ENCODE measurements at places on chromosomes 13 and 19.

DNA sequence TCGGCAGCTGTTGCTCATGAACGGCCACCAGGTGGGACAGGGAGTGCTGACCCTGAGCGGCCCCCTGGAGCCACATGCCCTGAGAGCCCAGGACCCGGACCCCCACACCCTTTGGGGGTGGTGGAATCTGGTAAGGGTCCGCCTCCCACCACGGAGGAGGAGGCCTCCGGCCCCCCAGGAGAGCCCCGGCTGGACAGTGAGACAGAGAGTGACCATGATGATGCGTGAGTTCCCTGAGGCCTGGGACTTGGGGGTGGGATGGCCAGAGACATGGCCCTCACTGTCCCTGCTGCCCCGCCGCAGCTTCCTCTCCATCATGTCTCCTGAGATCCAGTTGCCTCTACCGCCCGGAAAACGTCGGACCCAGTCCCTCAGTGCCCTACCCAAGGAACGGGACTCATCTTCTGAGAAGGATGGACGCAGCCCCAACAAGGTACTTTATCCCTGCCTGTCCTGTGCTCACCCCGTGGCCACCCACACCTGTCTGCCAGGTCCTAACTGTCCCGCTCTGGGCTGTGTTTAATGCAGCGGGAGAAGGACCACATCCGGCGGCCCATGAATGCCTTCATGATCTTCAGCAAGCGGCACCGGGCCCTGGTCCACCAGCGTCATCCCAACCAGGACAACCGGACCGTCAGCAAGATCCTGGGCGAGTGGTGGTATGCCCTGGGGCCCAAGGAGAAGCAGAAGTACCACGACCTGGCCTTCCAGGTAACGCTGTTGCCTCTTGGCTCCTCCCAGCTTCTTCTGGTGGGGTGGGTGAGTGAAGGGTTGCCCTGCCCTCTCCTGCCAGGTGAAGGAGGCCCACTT is 14.7 kb upstream of the PRR19 start:
- no peaks in the 10 kb centered on the region for H3K27me3 ChIP-seq
- H3K4me1 ChIP-seq, result peaks cover 24% of the 10 kb centered on the region
- no peak overlapping the region for H3K4me3 ChIP-seq
- no peak overlapping the region for H3K27ac ChIP-seq

- no peaks in the 10 kb centered on the region for H3K4me1 ChIP-seq
- no peak overlapping the region for H3K4me3 ChIP-seq
These were observed 68.6 kb upstream of the IPO5 start for GRCh38 chr13:97884707-97885468.

GRCh38 chr13:97214921-97215320 is 7.2 kb upstream of the MBNL2 start:
- no peaks in the 10 kb centered on the region for H3K36me3 ChIP-seq
- no peak for DNase-seq
- H3K4me1 ChIP-seq, result peaks cover 19% of the 10 kb centered on the region
- no peak overlapping the region for H3K4me3 ChIP-seq

- H3K4me3 ChIP-seq, result no peak overlapping the region
- no peaks in the 10 kb centered on the region for H3K4me1 ChIP-seq
- H3K36me3 ChIP-seq, result no peaks in the 10 kb centered on the region
- no peaks in the 10 kb centered on the region for H3K27me3 ChIP-seq
- no peak overlapping the region for H3K27ac ChIP-seq
These were observed 45.1 kb downstream of the MIPEP start for GRCh38 chr13:23844132-23844531.

- no peak overlapping the region for H3K4me3 ChIP-seq
- DNase-seq, result no peak
- H3K27me3 ChIP-seq, result no peaks in the 10 kb centered on the region
- H3K27ac ChIP-seq, result no peak overlapping the region
- H3K36me3 ChIP-seq, result peaks cover 15% of the 10 kb centered on the region
- H3K4me1 ChIP-seq, result no peaks in the 10 kb centered on the region
These were observed 24.6 kb downstream of the ZMYM5 start for GRCh38 chr13:19838865-19839275.

DNA sequence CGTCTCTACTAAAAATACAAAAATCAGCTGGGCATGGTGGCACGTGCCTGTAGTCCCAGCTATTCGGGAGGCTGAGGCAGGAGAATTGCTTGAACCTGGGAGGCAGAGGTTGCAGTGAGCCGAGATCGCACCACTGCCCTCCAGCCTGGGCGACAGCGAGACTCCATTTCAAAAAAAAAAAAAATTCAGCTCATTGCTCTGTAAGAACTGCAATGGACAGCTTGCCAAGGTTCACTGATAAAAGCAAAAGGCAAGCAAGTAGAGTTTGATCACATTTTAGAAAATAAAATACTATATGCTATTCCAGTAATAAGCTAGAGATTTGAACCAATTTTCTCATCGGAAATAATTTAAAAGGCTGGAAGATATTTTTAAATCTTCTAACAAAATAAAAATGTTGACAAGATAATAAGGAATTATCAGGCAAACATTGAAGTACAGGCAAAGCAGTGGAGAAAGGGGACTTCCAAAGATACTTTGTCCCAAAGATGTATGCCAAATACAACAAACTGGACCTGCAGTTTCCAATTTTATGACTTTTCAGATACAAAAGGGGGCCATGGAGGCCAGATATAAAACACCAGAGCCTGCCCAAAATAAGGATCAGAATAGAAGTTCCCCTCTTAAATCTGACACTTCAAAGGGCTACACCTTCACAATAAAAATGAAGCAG is 29.6 kb downstream of the SLC6A16 start:
- H3K27ac ChIP-seq, result no peak overlapping the region
- no peak for DNase-seq
- H3K4me3 ChIP-seq, result no peak overlapping the region
- H3K4me1 ChIP-seq, result no peaks in the 10 kb centered on the region
- H3K27me3 ChIP-seq, result no peaks in the 10 kb centered on the region

- H3K36me3 ChIP-seq, result no peaks in the 10 kb centered on the region
- DNase-seq, result no peak
- no peaks in the 10 kb centered on the region for H3K27me3 ChIP-seq
- H3K4me3 ChIP-seq, result no peak overlapping the region
- no peak overlapping the region for H3K27ac ChIP-seq
These were observed 187.7 kb downstream of the FOXO1 start for GRCh38 chr13:40478775-40479174.

- no peak overlapping the region for H3K4me3 ChIP-seq
- no peak for DNase-seq
- no peaks in the 10 kb centered on the region for H3K36me3 ChIP-seq
- H3K27ac ChIP-seq, result no peak overlapping the region
- H3K4me1 ChIP-seq, result no peaks in the 10 kb centered on the region
These were observed 68.7 kb downstream of the POSTN start for GRCh38 chr13:37529751-37530385.

DNA sequence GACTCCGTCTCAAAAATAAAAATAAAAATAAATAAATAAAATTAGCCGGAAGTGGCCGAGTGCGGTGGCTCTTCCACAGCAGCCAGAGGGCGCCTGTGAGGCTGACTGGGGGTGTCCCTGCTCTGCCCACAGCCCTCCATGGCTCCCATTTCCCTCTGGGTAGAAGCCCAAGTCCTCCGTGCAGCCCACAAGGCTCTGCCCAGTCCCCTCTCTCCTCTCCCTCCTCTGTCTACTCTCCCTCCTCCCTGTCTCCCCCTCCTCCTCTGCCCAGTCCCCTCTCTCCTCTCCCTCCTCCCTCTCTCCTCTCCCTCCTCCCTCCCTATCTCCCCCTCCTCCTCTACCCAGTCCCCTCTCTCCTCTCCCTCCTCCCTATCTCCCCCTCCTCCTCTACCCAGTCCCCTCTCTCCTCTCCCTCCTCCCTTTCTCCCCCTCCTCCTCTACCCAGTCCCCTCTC is 20.4 kb downstream of the MISP start:
- no peaks in the 10 kb centered on the region for H3K27me3 ChIP-seq
- no peaks in the 10 kb centered on the region for H3K36me3 ChIP-seq
- no peak overlapping the region for H3K27ac ChIP-seq
- DNase-seq, result peak; percentile 38
- peaks cover 5% of the 10 kb centered on the region for H3K4me1 ChIP-seq

DNA sequence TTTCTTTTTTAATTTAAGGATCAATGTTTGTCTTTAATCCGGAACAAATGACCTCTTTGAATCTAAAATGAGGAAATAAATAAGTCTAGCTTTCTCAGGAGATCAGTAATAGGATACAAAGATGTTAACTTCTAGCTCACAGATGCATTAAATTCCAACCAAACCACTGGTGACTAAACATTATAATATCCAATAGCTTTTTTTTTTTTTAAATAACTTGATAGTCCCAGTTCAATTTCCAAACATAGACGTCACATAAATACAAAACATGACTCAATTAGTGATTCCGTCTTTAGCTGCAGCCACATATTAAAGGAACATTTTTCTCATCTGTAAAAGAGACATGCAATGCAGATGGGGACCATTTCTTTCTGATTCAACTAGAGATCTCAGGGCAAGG is 390.5 kb upstream of the PCDH9 start:
- DNase-seq, result no peak
- H3K4me3 ChIP-seq, result no peak overlapping the region
- no peaks in the 10 kb centered on the region for H3K27me3 ChIP-seq
- H3K4me1 ChIP-seq, result peaks cover 2% of the 10 kb centered on the region
- no peak overlapping the region for H3K27ac ChIP-seq

DNA sequence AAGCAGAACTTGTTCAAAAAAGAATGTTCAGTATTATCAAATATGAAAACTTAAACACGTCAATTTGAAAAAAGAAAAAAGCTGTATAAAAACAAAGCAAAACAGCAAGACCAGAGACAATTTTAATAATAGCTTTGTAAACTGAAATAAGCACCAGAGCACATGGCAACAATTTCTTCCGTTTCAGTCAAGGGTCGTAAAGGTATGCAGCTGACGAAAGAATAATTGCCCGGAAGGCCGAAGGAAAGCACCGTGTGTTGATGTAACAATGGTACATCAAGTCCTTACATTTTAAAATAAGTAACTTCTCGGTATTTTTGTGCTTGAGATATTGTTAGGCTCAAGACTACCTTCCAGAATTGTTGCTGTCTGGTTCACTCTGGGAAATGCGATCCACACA is 1.7 kb downstream of the PROSER1 start:
- peak; percentile 41 for DNase-seq
- no peaks in the 10 kb centered on the region for H3K27me3 ChIP-seq
- H3K4me3 ChIP-seq, result no peak overlapping the region
- no peaks in the 10 kb centered on the region for H3K4me1 ChIP-seq
- no peaks in the 10 kb centered on the region for H3K36me3 ChIP-seq

DNA sequence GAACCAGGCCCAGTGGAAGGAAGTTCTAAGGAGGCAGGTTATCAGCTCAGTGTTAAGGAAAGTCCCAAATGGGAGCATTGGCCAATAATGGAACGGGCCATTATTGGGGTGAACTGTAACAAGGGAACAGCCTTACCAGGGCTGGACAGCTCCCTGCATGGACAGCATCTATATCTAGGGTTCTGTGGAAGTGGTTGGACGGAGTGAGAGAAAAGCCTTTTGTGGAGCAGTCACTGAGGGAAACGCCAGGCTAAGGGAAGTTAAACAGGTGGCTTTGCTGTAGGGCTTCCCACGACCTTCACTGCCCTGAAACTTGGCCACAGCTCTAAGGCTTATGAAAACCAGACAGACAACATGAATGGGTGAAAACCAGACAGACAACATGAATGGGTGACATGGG is 17.0 kb downstream of the POU2F2 start:
- no peak overlapping the region for H3K4me3 ChIP-seq
- DNase-seq, result no peak
- no peaks in the 10 kb centered on the region for H3K27me3 ChIP-seq
- peaks cover 9% of the 10 kb centered on the region for H3K4me1 ChIP-seq

- H3K27ac ChIP-seq, result no peak overlapping the region
- H3K4me3 ChIP-seq, result no peak overlapping the region
- no peaks in the 10 kb centered on the region for H3K27me3 ChIP-seq
- H3K4me1 ChIP-seq, result no peaks in the 10 kb centered on the region
These were observed 17.5 kb downstream of the TMEM143 start for GRCh38 chr19:48346191-48346590.

DNA sequence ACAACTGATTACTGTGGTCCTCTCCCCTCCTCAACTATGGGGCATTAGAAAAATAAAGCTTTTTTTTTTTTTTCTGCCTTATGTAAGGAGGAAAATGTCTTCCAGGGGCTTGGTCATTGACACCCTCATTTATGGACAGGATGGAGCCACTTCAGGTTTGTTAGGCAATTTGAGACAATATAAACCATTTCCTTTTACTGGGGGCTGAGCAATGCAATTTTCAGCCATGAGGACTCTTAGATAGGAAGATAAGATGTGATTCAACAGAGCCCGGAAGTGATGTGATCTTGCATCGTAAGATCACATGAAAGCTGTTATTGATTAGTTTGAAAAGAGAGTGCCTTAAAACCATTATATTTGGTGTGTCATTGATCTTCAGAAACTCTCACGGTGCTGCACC is 210.8 kb downstream of the OXGR1 start:
- no peaks in the 10 kb centered on the region for H3K36me3 ChIP-seq
- no peaks in the 10 kb centered on the region for H3K27me3 ChIP-seq
- DNase-seq, result no peak

- H3K27me3 ChIP-seq, result no peaks in the 10 kb centered on the region
- H3K27ac ChIP-seq, result no peak overlapping the region
- H3K36me3 ChIP-seq, result no peaks in the 10 kb centered on the region
These were observed 41.7 kb upstream of the CEACAM20 start for GRCh38 chr19:44570984-44571684.

DNA sequence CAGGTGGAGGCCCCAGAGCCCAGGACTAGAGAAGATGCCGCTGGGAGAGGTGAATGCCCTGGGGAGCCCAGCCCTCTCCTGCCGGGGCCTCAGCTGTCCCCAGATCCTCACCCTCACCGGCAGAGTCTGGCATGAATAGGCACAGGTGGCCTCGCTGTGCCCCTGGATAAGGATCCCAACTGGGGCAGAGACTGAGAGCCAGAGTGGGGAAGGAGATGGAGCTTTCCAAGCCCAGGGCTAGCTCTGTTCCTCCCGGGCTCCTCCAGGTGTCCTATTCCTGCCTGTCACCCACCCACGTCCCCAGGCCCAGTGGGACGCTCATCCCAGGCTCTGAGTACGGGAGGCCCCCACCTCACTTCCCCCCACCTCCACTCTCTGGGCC is 16.5 kb downstream of the PRR36 start:
- H3K27me3 ChIP-seq, result peaks cover 6% of the 10 kb centered on the region
- peaks cover 13% of the 10 kb centered on the region for H3K4me1 ChIP-seq
- no peak overlapping the region for H3K27ac ChIP-seq

- H3K27me3 ChIP-seq, result no peaks in the 10 kb centered on the region
- H3K4me1 ChIP-seq, result no peaks in the 10 kb centered on the region
- H3K4me3 ChIP-seq, result no peak overlapping the region
- DNase-seq, result no peak
- no peaks in the 10 kb centered on the region for H3K36me3 ChIP-seq
- H3K27ac ChIP-seq, result no peak overlapping the region
These were observed 1.3 kb upstream of the CRX start for GRCh38 chr19:47820410-47820809.

GRCh38 chr19:10274589-10274988 is 3.7 kb downstream of the ICAM1 start:
- DNase-seq, result no peak
- no peaks in the 10 kb centered on the region for H3K36me3 ChIP-seq
- no peaks in the 10 kb centered on the region for H3K27me3 ChIP-seq
- H3K27ac ChIP-seq, result no peak overlapping the region
- no peak overlapping the region for H3K4me3 ChIP-seq
- peaks cover 13% of the 10 kb centered on the region for H3K4me1 ChIP-seq

All from trophoblast cell (in vitro differentiated cells and primary cell).